Femur (tissue), 1 donor: ENCODE measurements at places on chromosomes 5 and 9.

GRCh38 chr5:80695666-80696065, 40.9 kb upstream of the DHFR start:
- no peak for DNase-seq

GRCh38 chr5:163718272-163718671, 212.9 kb downstream of the MAT2B start:
- DNase-seq: no peak

DNA sequence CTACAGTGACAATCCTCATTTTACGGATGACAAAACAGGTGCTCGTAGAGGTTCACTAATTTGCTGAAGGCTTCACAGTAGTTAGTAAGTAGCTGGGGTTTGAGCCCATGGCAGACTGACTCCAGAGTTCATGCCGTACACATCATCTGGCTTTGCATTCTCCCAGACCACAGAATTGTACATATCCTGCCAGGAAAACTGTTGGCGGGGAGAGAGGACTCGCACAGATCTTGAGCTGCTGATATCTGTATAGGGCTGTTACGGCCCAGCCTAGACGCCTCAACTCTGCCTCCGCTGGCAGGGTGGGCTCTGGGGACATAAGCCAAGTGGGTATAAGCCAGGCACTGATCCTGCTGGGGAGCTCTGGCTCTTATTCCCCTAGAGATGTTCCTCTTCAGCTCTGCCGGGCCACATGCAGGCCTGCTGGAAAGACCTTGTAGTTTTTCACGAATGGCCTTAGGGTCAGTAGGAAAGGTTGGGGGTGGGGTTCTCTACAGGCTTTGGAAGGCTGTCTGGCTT, 16.3 kb downstream of the LARP1 start:
- peak; percentile 85 for DNase-seq

- DNase-seq: no peak
Observed at GRCh38 chr5:108606185-108606584, 141.5 kb upstream of the FER start.

DNA sequence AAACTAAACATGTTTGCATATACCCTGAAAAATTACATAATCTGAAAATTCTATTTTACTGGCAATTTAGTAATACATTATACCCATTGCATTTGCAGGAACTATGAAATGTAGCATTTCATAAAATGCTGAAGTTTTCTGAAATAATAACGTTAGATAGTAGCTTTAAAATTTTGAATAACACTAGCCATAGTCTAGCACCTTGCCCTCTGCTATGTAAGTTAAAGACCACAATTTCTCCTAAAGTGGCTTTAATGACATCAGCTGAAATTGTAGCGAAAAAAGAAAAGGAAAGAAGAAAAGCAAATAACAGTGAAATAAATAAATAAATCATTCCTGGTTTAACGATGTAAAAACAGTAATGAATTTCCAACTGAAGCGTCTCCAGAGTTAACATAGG, 172.8 kb upstream of the RASA1 start:
- DNase-seq: no peak

GRCh38 chr5:7396713-7397454, 946 bp downstream of the ADCY2 start:
- DNase-seq: peak; percentile 53

DNA sequence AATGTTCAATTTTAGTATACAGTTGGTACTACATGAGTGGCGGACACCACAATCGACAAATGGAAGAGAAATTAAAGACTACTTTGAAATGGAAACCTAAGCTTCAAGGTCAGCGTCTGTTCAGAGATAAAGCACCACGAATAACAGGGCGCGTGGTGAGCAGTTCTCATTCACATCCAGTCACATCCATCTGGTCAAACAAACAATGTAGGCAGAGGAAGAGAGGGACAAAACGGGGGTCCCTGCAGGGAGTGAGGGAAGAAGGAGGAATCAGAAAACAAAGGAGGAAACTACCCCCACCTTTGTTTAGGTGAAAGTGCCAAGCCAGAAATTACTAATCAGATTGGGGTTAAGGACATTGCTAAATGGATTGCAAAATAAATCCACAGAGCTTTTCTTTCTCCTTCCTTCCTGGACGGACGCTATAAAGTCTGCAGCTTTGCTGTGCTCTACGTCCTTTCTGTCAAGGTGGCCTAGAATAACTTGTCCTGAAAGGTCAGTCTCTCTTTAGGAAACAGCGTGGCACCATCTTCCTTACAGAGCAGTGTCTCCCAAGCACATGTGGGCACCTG, 138.6 kb downstream of the ENTREP1 start:
- no peak for DNase-seq

DNA sequence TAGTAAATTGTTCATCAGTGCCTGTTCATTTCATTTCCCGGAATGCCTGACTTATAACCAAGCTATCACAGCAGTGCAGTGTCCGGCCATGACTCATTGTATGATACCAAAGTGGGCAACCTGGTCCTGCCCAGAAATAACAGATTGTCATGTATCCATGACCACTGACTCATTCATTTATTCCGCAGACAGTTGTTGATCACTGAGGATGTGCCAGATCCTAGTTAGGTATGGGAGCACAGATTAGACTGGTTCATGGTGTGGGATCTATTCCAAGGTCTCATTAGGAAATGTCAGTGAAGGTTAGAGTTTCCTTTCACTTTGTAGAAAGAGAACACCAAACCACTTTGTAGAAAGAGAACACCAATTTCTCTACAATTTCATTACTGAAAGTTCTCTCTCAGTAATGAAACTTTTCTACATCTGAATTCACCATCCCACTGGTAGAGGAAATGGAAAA, 8.7 kb downstream of the NREP start:
- DNase-seq: no peak

GRCh38 chr5:43039152-43039470, 1.0 kb downstream of the ANXA2R start:
- no peak for DNase-seq

GRCh38 chr9:16469184-16469583, 401.3 kb downstream of the BNC2 start:
- DNase-seq: no peak

DNA sequence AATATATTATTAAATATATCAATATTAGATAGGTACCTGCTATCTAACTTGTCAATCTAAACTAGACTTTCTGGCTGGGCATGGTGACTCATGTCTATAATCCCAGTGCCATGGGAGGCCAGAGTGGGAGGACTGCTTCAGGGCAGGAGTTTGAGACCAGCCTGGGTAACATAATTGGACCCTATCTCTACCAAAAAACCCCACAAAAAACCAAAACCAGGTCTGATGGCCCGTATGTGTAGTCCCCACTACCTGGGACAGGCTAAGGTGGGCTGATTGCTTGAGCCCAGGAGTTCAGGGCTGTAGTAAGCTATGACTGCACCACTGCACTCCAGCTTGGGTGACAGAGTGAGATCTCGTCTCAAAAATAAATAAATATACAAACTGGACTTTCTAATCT, 55.0 kb downstream of the PJA2 start:
- DNase-seq: no peak

GRCh38 chr5:116377276-116378006, 197.2 kb downstream of the SEMA6A start:
- no peak for DNase-seq

- no peak for DNase-seq
Observed at GRCh38 chr5:154394307-154394706, 51.5 kb upstream of the SAP30L start.

DNA sequence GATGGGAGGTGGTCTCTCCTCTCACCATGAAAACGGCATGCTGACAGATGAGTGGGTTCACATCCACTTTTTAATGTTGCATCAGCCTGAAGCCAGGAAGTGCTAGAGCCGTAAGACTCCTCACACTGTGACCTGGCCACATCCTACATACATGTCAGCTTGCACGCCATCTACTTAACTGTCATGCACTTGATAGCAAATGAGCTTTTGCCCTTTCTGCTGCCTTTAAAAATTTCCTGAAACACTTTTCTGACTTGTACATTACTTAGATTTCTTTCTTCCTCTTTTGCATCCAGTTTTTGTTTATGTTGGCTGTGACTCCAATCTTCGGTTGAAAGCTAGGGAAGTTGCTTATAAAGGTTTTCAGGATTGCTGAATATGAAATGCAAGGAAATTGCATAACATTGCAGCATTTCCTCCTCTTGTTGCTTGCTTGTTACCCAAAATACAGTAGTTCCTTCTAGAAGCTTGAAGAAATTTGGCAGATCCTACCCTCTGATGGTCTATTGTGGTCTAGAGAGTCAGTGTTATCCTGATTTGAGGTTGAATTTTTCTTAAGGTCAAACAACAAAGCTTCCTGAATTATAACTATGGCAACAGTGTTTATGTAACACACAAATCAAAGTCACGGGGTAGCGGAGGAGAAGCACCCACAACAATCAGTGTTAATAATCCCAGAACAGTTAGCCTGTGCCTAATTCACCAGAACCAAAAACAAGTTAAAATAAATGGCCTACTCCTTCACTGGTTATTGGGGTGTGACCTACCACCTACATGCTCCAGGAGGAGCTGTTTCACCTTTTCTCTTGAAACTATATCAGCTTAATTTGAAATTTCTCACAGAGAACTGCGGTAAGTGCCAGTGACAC, 232.5 kb downstream of the ARHGAP26 start:
- peak; percentile 48 for DNase-seq

DNA sequence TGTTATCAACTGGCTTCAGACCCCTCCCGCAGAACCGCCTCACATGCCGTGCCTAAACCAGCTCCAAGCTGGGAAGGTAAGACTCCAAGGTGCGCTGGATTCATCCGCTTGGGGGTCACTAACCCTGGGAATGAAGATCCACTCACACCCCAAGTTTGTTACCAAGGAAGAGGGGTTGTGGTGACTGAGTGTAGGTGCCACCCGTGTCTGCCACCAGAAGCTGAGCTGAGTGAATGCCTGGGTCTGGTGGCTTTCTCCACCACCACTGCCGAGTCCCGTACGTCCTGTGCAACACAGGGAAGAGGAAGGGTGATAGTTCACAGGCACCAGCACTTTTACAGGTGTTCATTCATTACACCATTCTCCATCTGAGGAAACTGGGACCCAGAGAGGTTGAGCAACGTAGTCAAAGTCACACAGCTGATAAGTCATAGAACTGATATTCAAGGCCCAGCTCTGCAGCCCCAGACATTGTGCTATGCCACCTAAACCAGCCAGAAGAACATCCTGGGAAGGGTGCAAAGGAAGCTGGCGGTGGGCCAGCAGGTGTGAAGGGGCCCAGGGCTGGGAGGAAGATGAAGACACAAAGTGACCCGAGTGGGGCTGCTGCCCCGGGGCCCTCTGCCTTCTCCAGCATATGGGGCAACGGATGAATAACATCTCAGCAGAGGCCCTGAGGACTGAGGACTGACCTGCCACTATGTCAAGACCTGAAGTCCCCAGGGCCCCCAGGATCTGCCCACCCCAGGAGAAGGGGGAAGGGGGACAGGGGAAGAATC, 70.9 kb upstream of the PPP1R26 start:
- DNase-seq: no peak

DNA sequence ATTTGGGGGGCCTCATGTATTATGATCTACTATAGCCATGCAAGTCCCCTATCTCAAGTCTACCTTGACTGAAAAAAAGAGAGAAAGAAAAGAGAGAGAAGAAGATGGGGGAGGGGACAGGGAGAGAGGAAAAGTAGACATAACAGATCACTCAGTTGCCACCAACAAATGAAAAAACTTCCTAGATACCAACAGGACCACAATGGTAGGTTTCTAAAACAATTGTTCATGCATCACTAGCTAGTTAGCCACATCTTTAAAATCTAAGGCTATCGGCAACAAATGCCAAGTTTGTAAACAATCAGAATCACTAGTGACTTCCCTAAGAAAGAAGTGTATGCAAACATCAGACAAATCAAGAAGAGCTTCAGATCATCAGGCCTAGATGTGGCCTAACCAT, 328.2 kb downstream of the BNC2 start:
- no peak for DNase-seq

GRCh38 chr5:31948006-31948405, 226.1 kb downstream of the GOLPH3 start:
- DNase-seq: no peak

- DNase-seq: no peak
Observed at GRCh38 chr5:159092332-159092687, 7.4 kb downstream of the EBF1 start.

- no peak for DNase-seq
Observed at GRCh38 chr5:74334062-74334761, 306.3 kb downstream of the ENC1 start.

- no peak for DNase-seq
Observed at GRCh38 chr5:137281201-137281600, 217.9 kb downstream of the SPOCK1 start.

- DNase-seq: no peak
Observed at GRCh38 chr9:91181541-91181940, 180.2 kb downstream of the AUH start.

DNA sequence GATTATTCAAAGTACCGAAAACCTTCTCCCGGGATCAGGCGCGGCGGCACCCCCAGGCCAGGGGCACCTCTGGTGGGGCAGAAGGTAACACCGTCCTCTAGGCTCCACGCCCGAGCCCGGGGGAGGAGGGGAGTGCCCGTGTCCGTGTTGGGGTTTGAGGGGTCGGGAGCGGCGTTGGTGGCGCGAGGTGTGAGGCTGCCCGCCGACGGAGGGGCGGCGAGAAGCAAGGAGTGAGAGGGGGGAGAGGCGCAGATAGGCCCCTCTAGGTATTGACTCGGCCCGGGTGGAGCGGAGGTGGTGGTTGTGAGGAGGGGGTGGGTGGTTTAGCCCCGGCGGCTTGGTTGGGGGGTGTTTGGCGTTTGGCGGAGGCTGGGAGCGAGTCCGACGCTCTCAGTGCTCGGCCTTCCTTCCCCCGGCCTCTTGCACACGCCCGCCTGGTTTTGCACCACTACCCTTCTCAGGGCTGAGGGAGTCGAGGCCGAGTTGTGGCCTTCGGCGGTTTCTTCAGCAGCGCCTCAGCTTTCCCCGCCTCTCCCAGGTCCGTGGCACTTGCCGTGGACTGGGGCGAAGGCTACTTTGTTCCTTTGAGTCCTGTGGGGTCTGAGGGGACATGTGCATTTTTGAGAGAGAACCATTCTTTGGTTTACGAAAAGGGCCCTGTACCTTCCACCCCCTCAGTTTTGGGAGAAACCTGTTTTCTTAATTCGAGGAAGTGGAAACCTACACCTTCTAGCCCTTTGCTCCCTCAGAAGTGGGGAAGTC, 450 bp downstream of the GPBP1 start:
- no peak for DNase-seq

DNA sequence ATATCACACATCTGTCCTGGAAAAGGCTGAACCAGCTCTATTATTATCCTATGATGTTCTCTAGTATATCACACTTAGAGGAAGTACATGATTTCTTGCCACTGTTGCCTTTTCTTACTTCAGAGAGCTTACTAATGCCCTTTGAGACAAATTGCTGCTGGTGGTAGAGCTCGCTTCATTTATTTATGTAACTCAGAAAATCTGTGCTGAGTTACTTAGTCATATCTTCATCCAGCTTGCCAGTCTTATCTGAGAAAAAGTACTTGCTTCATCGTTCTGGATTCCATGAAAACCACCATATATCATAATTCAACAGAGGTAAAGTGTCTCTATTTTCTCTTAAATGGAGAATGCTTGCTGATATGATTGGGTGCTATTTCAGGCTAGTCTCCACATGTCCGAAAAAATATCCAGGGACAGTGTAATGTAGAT, 26.6 kb downstream of the PTPDC1 start:
- DNase-seq: no peak

DNA sequence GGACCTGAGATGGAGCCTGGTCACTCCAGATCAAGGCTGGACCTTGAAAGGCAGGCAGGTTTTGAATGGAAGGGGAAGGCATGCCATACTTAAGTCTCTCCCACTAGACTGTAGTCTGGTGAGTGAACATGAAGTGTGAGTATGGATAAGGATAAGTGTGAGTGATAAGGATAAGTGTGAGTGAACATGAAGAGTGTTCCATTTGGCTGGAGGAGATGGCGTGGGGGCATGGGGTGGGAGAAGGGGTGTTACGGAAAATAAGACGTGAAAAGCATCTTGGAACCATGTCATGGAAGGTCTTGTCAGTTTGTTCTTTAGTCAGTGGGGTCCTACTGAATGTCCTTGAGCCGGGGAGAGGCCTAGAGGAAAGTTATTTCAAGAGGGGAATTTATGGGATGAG, 32.8 kb downstream of the HMGXB3 start:
- no peak for DNase-seq
